ENCODE measurements at places on chromosomes 2 and 18.

- DNase-seq = no peak
Observed at GRCh38 chr18:10792181-10792580, 266.4 kb downstream of the NAPG start.

DNA sequence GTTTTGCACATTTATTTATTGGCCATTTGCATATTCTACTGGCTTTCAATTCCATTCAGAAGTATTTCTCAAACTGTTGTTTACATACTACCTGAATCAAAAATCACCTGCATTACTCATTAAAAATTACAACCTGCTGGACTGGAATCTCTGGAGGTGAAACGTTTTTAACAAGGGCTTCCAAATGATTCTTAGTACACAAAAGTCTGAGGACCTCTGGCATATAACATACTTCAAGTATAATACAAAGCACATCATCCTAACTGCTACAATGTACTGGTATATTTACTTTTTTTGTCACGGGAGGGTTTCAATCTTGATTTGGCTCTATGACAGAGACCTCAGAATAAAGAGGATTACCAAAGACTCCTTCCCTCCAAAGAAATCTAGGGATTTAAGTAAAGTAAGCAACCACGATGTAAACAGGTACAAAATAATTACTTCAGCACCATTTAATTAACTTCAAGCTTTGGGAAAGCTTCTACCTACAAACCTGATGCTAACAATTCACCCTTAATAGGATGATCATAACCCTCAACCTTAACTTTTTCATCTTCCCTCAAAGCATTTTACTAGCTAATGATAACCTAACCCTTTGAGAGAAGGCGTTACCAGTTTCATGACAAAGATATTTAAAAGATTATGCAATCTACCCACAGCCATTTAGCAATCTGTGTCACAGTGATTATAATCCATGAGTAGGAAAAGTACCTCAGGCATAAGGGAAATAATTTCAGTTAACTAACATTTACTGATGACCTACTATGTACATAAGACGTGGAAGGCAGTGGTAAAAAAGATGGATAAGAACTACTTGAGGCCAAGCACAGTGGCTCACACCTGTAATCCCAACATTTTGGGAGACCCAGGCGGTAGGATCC is 24.7 kb downstream of the ATAD2B start:
- DNase-seq = peak; percentile 59

- no peak for DNase-seq
Observed at GRCh38 chr2:108805782-108806181, 19.2 kb downstream of the CCDC138 start.

DNA sequence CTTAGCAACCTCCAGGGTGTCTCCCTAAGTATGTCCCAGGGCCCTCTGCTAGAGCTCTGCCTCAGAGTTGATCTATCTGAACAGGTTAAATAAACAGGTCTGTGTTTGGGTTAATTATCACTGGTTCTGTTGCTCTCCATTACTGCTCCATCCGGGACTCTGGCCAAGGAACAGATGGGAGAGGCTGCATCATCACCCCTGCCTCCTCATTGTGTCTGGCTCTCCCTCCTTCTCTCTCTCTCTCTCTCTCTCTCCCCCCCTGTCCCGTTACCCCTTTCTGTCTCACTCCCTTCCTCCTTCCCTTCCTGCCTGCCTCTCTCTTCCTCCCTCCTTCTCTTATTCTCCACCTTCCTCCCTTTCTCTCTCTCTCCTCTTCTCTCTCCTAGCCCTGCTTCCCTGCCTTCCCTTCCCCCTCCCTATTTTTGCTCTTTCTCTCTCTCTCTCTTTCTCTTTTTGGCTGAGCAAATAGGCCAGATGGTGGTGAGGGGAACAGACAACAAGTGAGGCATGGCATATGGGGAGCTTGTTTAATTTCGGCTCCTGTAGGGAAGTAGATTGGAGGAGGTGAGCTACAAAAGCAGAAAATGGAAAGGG is 62.1 kb downstream of the SETBP1 start:
- DNase-seq = peak; percentile 15

DNA sequence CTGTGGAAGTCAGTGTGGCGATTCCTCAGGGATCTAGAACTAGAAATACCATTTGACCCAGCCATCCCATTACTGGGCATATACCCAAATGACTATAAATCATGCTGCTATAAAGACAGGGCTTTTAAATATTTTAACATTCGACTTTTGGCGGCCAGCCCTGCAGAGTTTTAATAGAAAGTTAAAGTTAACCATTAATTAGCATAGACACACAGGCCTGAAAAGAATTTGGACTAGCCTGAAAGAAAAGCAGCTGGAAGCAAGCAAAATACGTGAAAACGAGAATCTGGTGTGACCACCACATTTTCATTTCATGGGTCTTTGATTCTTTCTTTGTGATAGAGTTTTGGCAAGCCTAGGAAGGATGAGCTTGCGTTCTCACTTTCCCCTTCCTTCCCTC is 184.0 kb downstream of the SCG2 start:
- DNase-seq = no peak

GRCh38 chr18:59360381-59360780 is 1.3 kb upstream of the LMAN1 start:
- no peak for DNase-seq

DNA sequence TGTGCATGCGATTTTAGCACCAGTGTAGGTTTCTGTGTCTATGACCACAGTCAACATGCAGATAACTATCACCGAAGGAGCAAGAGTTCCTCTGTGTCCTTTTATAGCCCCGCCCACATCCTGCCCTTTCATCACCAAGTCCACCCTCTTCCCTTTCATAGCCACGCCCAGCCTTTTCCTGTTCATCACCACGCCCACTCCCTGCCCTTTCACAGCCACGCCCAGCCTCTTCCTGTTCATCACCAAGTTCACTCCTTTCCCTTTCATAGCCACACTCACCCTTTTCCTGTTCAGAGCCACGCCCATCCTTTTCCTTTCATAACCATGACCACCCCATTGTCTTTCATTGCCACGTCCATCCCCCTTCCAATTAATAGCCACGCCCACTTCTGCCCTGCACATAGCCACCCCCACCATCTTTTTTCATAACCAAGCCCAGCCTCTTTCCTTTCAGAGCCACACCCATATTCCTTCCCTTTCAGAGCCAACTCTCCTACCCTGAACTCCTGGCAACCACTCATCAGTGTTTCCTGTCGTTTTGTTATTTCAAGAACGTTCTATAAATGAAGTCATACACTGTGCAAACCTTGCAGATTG is 273.9 kb downstream of the MYT1L start:
- DNase-seq = peak; percentile 43

DNA sequence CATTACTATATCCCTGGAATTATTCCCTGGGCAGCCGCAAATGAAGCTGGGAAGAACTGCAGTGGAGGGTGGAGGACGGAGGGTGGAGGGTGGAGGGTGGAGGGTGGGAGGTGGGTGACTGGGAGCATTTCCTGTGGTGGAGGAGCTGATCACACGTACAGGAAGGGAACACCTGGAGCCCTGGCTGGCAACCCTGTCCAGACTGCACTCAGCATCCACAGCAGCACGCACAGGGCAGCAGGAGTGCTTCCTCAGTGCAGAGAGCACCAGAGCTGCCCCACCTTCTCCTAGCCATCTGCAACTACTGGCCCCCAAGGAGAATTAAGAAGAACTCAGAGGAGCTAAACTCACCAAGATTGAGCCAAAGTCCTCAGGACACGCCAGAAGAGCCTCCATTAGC is 249.9 kb downstream of the EIPR1 start:
- DNase-seq = no peak
